ENCODE measurements at places on chromosomes 6 and 20.

DNA sequence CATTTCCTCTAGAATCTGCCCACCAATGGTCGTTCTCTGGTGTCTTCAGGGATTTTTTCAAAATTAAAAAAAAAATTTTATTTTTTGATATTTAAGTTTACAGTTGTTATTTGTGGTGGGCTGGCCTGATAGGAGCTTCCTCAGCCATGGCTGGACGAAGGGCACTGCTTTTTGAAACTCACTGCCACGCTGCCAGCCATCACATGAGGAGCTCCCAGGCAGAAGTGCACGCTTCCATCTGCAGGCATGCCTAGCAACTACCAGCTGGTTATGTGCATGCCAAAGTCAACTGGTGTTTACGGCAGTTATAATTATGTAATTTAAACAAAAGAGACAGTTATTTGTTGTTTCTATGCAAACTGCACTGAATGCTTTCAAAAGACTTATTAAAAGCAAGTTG, 105.1 kb downstream of the IRF4 start:
- DNase-seq = no peak

DNA sequence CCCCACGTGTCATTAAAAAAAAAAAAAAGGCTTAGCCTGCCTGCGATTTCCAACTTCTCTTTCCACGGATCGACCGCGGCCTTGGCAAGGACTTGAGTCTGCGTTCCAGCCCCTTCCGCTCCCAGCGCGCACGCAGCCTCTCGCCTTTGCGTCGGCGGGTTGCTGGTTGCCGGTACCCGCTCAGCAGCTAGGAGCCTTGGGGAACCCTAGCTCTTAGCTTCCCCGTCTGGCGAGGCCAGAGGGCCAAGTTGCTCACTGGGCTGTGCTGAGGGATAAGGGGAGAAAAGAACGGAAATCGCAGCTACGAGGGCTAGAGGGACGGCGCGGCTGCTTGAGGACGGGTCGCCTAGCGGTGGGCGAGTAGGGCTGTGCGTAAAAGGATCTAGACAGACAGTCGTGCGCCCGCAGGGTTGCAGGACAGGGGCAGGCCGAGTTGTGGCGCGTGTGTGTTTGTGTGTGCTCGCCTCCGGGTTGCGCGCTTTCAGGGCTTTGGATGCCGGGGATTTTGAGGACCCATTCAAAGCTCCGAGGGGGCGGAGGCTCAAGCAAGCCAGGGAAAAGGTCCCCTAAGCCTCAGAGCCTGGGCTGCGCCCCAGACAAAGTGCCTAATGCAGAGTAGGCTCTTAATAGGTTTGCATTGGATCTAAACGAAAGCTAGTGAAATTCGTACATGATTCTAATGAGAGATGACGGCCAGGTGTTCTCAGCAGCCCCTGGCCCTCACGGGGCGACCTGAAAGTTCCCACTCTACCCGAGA, 40.5 kb upstream of the OSTM1 start:
- DNase-seq = no peak

DNA sequence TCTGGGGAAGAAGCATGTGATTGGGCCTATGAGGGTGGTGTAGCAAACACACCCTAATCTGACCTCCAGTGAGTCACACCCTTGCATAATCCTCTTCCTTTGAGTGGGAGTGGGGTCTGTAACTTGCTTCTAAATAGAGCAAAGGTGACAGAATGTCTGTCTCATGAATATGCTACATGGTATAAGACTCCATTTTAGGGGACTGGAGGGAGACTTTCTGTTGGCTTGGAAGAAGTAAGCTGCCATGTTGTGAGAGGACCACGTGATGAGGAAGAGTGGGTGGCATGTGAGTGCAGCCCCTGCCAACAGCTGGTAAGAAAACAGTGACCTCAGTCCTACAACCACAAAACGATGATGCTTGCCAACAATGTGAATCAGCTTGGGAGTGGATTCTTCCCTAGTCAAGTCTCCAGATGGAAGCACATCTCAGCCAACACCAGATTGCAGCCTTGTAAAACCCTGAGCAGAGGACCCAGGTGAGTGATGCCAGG, 3.7 kb downstream of the AK9 start:
- peak; percentile 0 for DNase-seq

GRCh38 chr20:4306206-4306605, 290.8 kb upstream of the RNF24 start:
- no peak for DNase-seq

- DNase-seq = no peak
These were observed 41.8 kb downstream of the RIPOR3 start for GRCh38 chr20:50649590-50649989.

DNA sequence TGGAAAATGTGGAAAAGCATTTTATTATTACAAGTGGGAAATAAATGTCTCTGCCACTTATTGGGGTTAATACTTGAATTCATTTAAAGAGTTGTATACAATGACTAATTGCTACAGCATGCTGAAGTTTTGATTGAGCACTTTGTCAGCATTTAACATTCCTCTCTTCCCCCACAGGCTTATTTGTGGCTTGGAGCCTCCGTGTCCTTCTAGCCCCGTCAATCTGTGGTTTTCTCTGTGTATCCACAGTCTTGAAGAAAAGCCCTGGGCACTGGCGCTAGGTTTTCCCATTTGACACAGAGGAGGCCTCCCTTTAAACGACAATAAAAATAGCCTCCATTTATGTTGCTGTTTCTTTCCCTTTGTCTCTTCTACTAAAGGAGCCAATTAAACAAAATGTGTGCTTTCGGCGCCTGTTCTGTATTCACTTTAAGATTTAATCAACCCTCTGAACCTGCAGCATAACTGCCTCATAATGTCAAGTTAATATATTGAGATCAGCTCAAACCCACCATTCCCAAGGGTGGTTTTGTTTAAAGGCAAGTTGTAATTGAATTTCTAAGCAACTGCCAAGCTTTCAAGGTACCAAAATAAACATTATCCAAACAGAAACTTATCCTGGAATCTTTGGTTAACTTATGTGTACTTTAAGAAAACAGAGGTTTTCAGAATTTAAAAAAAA, 326.6 kb upstream of the RNF24 start:
- no peak for DNase-seq
